Caki2 (cell line): ENCODE measurements at places on chromosomes 3 and 15. TPM values are rescaled to one million over a fixed set of nuclear protein-coding genes. Genes with fewer than 3 reads are reported as not detected.
A peak's percentile ranks its signal among the peaks of the same experiment; 100 is the strongest.

DUOXA2 gene
- total RNA-seq: not detected in 2 replicates

ZFAND6 gene
- total RNA-seq: 105 and 120 TPM in 2 replicates

ZPLD1 gene
- 0.84 TPM in 1 of 2 replicates, not detected in the other for total RNA-seq

CLDN16 gene
- 15.8 and 17.8 TPM in 2 replicates for total RNA-seq

HCLS1 gene
- total RNA-seq: not detected in 2 replicates

ZNF710 gene
- total RNA-seq: 3.0 and 11.3 TPM in 2 replicates

SAMMSON gene
- 0.10 and 0.78 TPM in 2 replicates for total RNA-seq

DUOX1 gene
- total RNA-seq: not detected in 2 replicates

TRH gene
- total RNA-seq: not detected in 2 replicates

MFGE8 gene
- 141 and 157 TPM in 2 replicates for total RNA-seq

KBTBD13 gene
- not detected in 2 replicates for total RNA-seq

POC1A gene
- total RNA-seq: 20.8 and 32.1 TPM in 2 replicates

FAM3D gene
- total RNA-seq: not detected in 2 replicates

SCAANT1 gene
- total RNA-seq: not detected in 2 replicates

GRCh38 chr3:193998123-193998448 is 137.9 kb upstream of the HES1 start:
- no peak for DNase-seq

GRCh38 chr3:38112378-38112761 is 24.6 kb downstream of the ACAA1 start:
- no peak for DNase-seq

GRCh38 chr3:35857004-35857403 is 217.7 kb downstream of the ARPP21 start:
- DNase-seq: no peak

GRCh38 chr3:148381051-148381450 is 316.7 kb upstream of the AGTR1 start:
- DNase-seq: no peak

DNA sequence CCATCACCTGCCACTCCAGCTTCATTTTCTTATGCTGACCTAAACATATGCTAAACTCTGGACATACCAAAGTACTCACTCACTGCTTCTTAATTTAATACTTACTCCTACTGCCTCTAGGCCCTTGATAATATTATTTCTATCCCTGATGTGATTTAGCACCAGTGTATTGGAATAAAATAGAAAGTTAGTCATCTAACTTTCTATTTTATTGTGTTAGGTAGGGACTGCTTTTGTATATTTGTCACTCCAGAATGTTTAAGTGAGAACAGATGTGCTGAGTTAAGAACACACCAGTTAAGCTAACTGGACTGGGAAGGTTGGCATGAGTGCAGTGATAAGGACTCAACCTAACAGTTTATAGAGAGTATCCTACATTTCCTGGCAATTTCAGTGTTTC is 6.5 kb upstream of the CLDN16 start:
- peak; percentile 33 for DNase-seq

GRCh38 chr15:41304149-41304770 is 28.1 kb downstream of the OIP5 start:
- no peak for DNase-seq

DNA sequence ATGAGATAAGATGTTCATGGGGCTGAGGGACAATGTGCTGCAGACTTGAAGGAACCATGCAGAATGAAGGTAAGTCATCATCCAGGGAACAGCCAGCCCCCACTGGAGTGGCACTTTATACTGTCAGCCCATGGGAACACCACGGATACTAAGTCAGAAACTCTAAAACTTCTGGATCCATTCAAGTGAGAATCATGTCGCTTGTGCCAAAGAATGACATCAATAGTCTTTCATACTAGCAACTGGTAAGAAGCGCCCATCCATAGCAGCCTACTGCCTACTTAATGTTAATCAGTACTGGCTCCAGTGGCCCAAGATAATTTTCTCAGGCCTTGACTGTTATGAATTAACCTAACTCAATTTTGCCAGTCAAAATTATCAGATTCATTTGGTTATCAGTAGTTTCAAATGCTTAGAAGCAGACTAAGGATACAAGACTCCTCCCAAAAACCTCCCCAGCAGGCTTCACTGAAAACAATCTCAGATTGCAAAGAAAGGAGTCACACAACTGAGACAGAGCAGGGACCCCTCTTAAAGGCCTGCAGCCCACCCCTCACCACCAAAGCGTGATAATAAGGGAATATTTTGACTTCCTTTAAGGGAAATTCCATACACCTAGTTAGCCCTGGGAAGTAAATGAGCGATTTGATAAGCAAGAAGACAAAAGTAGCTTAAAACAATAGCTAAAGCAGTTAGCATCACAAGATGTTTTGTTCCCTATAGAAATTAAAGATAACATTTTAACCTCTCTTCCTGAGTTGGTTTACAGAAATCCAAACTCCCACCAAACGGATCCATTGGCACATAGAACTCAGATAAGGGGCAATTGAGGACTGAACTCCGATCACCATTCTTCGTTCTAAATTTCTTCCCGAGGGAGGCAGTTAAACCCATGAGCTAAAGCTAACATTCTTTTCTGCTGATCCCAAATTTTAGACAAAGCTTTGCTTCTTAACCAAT is 98.8 kb downstream of the TGFBR2 start:
- DNase-seq: peak; percentile 57

GRCh38 chr3:164320962-164321361 is 757.3 kb downstream of the SI start:
- no peak for DNase-seq

DNA sequence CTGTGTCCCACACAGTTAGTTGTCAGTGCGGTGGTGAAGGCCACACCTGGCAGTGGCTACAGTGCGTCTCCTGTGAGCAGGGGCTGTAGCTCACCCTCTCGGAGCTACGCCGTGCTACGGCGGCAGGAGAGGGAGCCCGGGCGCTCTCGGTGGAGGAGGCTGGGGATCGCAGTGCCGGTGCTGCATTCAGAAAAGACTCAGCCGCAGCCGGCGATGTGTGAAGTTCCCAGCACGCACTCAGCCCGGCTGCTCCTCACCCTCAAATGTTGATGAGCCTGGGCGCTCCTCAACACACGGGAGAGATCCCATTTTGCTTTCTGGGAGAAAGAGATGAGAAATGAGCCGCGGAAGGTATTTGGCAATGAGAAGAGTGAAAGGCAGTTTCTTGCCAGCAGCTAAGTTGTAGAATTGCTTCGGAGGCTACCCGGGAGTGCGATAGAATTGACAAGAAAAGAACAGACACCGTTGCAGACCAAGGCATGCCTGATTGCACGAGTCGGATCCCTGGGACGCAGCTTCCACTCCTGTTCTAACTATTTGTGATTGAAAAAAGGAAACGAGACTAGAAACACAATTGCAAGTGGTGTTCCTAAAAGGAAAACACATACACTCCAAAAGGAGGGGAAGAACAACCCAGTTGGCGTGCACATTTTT is at the start of gene UNC13C:
TSS of gene UNC13C (plus strand) at position 189 of the 654 bp plus-strand sequence. CDS start 34,463 bp downstream, outside the sequence.
- peak; percentile 30 for DNase-seq

DNA sequence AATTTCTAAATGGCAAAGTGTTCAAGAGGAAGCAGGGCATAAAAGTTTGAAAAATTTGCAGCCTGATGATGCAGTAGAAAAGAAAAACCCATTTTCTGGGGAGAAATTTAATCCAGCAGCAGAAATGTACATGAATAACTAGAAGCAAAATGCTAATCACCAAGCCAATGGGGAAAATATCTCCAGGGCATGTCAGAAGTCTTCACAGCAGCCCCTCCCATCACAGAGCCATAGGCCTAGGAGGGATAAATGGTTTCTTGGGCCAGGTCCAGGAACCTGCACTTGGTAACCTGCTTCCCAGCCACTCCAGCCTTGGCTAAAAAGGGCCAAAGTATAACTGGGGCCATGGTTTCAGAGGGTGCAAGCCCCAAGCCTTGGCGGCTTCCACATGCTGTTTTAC is 22.6 kb downstream of the OSTN start:
- no peak for DNase-seq

DNA sequence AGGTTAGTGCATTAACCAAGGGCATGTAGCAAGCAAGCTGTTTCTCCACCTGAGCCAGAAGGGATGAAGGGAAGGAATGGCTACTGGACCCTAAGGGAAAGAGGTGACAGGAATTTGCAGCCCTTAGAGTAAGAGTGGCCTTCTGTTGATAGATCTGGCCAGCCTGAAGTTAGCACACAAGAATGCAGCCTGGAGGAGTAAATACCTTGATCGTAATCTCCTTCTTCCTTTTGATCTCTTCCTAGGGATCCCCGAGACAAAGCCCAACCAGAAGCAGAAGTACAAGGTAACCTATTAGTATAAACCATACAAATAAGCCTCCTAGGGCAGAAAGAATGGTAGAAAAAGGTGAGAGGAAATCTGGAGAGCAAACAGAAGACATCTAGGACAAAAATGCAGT is 134.6 kb downstream of the ATP8B4 start:
- DNase-seq: no peak

DNA sequence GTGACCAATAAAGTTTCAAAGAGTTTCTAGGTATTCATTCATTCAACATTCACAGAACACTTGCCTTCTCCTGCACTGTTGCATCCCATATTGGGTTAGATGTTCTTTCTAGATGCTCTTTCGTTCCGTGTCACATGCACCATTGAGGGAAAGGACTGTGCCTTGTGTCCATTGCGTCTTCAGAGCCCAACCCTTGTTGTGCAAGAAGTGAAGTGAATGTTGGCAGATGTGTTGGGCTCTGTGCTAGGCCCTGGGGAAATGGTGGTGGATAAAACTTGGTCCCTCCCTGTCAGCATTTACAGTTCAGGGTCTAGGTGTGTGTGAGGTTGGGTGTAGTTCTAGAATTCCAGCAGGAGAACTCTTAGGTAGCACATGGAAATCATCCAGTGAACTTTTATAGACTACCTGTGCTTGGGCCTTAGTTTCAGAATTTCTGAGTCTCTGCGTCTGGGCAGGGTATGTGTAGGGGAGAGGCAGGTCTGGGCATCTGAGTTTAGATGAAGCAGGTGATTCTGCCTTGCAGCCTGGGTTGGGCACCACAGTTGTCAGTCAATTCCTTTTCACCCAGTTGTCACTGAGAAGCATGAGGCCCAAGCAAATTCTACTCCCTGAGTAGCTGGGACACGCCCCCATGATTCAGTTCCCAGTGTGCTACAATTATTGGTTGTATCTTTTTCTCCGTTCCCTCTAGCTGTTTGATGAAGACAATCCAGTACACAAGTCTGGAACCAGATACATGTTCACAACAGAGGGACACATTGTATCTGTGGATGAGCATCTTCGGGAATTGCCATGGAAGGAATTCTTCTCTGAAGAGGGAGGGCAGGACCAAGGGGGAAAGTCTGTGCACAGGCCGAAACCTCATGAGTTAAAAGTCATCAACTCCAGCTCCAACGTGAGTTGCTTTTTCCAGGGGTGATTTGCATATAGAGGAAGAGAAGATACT is 25.4 kb downstream of the EDEM1 start:
- no peak for DNase-seq

- DNase-seq: no peak
Measured at GRCh38 chr15:100569391-100569790, 32.6 kb downstream of the LINS1 start.

GRCh38 chr3:99620077-99620767 is 18.2 kb upstream of the COL8A1 start:
- DNase-seq: no peak

DNA sequence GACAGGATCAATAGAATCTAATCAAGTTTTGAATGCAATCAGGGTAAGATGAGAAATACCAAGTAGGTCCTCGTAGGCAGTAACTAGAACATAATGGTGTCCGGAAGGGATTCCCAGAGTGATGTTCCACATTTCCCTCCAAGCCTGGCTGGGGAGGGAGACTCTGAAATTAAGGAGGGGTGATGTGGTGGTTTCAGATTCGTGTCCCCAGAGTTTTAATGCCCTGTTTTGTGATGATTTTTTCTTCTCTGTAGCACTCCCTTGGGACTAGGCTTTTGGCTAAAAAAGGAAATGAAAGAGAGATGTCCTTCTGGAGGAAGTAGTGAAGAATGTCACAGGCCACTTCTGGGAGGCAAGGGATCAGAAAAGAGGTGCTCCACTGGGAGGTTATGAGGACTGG is 108.3 kb upstream of the CACNA2D3 start:
- no peak for DNase-seq

DNA sequence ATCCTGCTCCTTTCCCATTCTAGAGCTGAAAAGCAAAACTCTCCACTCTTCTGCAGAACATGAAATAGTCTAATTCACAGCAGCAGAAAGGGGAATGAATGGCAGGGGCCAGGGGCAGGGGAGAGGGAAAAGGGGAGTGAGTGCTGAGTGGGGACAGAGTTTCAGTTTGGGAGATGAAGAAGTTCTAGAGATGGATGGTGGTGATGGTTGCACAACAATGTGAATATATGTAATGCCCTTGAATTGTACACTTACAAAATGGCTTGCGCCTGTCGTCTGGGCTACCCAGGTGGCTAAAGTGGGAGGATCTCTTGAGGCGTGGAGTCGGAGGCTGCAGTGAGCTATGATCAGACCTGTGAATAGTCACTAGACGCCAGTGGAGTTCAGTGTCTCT is 78.5 kb upstream of the MEF2A start:
- DNase-seq: no peak

DNA sequence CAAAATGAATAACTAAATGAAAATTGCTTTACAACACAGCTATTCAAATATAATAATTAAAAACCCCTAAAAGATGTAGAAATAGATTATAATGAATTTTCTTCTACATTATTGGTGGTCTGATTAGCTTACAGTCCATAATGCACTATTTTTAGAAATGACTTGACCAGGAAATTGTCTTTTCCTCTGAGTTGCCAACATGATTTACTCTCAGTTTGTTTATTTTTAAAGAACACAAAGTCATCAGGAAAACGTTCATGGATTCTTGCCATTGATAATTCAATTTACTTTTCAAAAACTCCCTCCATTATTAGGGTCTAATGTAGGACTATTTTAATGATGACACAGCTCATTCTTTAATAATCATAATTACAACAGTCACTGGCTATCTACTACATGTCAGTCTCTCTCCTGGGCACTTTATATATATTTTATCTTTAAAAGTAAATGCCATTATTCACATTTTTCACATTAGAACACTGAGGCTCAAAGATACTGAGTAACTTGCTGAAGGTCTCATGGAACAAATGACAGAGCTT is 1.1 kb downstream of the TM4SF18 start:
- no peak for DNase-seq

- DNase-seq: peak; percentile 44
Measured at GRCh38 chr3:33636125-33636850, 81.8 kb downstream of the CLASP2 start.

DNA sequence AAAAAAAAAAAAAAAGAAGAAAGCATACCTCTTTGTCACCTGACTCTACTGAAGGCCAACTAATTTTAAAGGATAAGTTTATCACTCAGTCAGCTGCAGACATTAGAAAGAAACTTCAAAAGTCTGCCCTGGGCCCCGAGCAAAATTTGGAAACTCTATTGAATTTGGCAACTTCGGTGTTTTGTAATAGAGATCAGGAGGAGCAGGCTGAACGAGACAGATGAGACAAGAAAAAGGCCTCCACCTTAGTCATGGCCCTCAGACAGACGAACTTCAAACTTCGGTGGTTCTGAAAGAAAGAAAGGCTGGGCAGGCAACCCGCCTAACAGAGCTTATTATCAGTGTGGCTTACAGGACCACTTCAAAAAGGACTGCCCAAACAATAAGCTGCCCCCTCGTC is 18.5 kb downstream of the GLDN start:
- DNase-seq: no peak
